Muscle of back (tissue), 13 donors: ENCODE measurements at places on chromosomes 1 and 21. TPM values are rescaled to one million over a fixed set of nuclear protein-coding genes. Genes with fewer than 3 reads are reported as not detected.

GRCh38 chr1:181583598-181583997 lies 100.3 kb downstream of the CACNA1E start:
- DNase-seq, result no peak

DNA sequence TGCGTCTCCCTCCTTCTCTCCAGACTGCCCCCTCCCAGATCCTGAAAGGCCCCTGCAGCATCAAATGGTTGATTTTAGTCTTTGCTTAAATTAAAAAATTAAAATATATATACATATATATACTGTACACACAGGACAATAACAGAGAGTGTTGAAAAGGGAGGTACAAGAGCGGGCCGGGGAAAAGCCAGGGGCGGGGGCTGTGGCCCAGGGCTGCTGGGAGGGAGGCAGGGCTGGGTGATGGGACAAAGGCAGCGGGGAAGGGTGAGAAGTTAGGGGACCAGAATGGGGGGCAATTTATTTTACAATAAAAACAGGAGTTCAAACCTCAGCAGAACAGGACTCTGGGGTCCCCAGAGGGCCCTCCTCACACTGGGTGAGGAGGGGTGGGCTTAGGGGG lies 10.5 kb downstream of the ARL8A start:
- DNase-seq, result no peak

Gene OR2L13
- 0.05 TPM for polyA plus RNA-seq

Gene EPHA8
- polyA plus RNA-seq, result not detected

DNA sequence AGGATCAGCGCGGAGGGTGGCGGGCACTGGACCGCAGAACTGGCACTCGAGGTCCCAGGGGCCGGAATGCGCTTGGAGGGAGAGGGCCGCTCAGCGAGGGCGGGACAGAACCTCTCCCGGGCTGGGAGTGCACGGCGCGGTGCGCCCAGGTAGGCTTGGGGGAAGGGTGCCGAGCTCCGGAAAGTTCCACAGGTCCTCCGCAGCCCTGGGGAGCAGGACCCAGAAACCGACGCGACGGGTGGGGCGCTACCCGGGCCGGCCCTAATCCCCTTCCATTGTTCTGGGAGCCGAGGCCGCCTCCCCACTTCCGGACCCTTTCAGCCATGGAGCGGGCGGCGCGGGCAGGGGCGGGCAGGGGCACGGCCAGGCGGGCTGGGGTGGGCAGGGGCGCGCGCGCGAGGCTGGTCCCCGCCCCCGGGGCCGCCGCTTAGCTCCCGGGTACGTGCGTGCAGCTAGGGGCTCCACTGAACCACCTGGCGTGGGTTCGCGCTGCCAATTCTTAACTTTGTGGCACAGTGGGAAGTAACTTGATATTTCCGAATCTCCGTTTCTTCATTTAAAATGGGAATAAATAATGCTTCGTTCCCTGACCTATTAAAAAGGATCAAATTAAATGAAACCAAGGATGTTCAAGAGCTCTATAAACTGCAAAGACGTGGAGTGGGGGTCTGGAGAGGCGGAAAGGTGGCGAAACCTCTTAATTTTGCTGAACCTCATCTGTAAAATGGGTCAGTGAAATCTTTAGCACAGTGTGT lies 20.7 kb downstream of the LGR6 start:
- DNase-seq, result no peak

DNA sequence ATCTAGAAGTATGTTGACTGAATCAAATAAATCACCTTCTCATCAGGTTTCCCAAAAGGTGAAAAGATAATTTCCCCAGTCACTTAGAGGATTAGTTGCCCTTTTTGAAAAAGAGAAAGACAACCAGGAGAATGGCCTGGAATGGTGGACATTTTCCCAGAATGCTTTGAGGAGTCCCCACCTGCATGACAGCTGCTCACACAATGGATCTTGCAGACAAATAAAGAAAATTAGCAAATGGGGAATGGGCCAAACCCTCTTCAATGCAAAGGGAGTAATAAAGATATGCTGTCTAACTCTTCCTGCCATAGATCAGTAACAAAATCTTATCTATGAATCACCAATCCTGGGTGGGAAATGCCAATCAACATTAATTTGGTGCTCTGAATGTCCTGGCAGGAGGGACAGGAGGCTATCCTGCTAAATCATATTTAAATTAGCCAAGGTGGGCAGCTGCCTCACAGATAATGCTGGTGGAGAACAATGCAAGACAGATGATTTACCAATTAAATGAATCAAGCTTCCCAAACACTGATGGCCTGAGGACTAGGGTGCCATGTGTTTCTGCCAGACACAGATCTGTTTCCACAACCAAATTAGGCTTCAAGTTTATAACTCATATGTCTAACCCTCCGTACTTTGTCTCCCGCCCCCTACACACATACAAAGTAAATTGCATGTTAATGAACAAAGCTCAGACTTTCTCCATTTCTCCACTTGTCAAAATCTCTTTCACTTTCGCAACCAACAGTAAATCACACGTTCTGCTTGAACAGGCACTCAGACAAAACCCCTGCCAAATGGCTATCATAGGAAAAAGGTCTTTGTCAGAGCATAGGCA lies 488.0 kb upstream of the PLXNA2 start:
- DNase-seq, result no peak

DNA sequence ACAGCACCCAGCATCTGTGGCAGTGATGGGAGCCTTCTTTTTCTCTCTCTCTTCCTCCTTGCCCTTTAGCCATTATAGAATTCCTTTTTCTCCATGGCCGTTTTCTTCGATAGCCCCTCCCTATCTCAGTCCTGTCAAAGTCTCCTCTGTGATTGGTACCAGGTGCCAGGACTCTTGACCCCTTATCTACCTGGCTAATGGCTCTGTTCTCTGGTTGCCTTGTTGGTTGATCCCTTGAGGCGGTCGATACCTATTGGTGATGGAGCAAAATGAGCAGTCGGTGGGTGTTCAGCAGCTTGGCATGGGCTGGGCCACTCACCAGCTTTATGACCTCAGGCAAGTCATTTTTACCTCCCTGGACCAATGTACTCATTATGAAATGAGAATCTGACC lies 2.0 kb downstream of the ATF3 start:
- no peak for DNase-seq

Gene TMEM82
- not detected for polyA plus RNA-seq
